ENCODE measurements at places on chromosomes 1 and 21.

- no peaks in the 10 kb centered on the region for H3K27me3 ChIP-seq
- H3K4me1 ChIP-seq: peaks cover 12% of the 10 kb centered on the region
- H3K4me3 ChIP-seq: peak overlapping the region; percentile 93
- DNase-seq: no peak
These were observed 940 bp upstream of the ATAD3A start for GRCh38 chr1:1510912-1511532.

GRCh38 chr1:102872526-102872925 is 235.8 kb downstream of the COL11A1 start:
- H3K36me3 ChIP-seq: peaks cover 2% of the 10 kb centered on the region
- no peak overlapping the region for H3K4me3 ChIP-seq
- no peak for DNase-seq
- no peaks in the 10 kb centered on the region for H3K4me1 ChIP-seq

DNA sequence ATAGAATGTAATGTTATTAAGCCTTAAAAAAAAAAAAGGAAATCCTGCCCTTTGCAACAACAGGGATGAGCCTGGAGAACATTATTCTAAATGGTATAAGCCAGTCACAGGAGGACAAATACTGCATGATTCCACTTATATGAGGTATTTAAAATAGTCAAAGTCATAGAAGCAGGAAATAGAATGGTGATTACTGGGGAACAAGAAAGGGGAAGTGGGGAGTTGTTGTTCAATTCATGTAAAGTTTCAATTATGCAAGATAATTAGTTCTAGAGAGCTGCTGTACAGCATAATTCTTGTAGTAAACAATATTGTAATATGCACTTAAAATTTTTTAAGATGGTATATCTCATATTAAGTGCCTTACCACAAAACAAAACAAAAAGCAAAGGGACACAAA is 13.2 kb downstream of the FCER1A start:
- no peak for DNase-seq
- H3K27ac ChIP-seq: no peak overlapping the region
- peaks cover 48% of the 10 kb centered on the region for H3K27me3 ChIP-seq
- H3K36me3 ChIP-seq: no peaks in the 10 kb centered on the region

GRCh38 chr1:92960395-92961130 is 699 bp downstream of the DIPK1A start:
- H3K4me1 ChIP-seq: peaks cover 42% of the 10 kb centered on the region
- DNase-seq: peak; percentile 64
- peaks cover 16% of the 10 kb centered on the region for H3K36me3 ChIP-seq
- peak overlapping the region; percentile 94 for H3K4me3 ChIP-seq
- H3K27me3 ChIP-seq: no peaks in the 10 kb centered on the region
- H3K27ac ChIP-seq: peak overlapping the region; percentile 96

DNA sequence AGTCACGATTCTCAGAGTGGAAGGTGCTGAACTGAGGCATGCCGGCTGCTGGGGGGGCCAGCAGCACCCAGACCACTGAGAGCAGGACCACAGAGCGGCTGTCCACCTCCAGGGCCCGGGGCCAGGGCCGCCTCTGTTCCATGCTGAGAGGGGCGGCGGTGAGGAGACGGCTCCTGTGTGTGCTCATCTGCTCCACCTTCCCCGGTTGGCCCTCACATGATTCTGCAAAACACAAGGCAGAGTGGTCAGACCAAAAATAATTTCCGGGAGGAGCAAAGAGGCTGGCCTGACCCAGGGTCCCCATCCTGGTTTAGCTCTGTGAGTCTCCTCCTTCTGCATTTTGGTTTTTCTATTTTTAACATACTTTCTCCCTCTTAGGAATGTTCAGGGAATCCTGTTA is 26.4 kb downstream of the PLXNA2 start:
- H3K4me1 ChIP-seq: no peaks in the 10 kb centered on the region
- peaks cover 9% of the 10 kb centered on the region for H3K27me3 ChIP-seq
- H3K27ac ChIP-seq: no peak overlapping the region
- H3K4me3 ChIP-seq: no peak overlapping the region

GRCh38 chr1:84348759-84349158 is 47.3 kb downstream of the SAMD13 start:
- no peak overlapping the region for H3K27ac ChIP-seq
- H3K4me1 ChIP-seq: no peaks in the 10 kb centered on the region
- H3K36me3 ChIP-seq: peaks cover 1% of the 10 kb centered on the region
- no peak overlapping the region for H3K4me3 ChIP-seq
- H3K27me3 ChIP-seq: peaks cover 20% of the 10 kb centered on the region

- H3K4me1 ChIP-seq: no peaks in the 10 kb centered on the region
- H3K4me3 ChIP-seq: no peak overlapping the region
- peaks cover 43% of the 10 kb centered on the region for H3K27me3 ChIP-seq
These were observed 14.4 kb upstream of the OR2T10 start for GRCh38 chr1:248611883-248612414.

DNA sequence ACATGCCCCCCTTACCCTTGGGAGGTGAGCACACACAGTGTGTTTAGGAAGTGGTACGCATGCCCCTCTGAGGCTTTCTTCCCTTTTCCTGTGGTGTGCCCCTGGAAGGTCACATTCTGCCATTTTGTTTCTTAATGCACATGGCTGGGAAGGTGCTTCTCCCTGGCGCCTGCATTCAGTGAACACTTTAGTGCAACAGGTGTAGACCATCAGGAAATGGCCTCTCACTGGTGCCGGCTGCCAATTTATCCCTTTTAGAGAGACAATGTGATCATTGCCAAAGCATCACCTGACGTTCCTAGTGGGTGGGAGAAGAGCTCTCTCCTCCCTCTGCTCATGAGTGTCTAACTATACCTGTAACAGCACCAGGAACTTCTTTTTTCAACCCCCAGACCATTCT is 51.8 kb upstream of the PDE9A start:
- no peak overlapping the region for H3K4me3 ChIP-seq
- no peaks in the 10 kb centered on the region for H3K4me1 ChIP-seq
- DNase-seq: no peak
- H3K27me3 ChIP-seq: peaks cover 70% of the 10 kb centered on the region
- H3K36me3 ChIP-seq: peaks cover 2% of the 10 kb centered on the region

DNA sequence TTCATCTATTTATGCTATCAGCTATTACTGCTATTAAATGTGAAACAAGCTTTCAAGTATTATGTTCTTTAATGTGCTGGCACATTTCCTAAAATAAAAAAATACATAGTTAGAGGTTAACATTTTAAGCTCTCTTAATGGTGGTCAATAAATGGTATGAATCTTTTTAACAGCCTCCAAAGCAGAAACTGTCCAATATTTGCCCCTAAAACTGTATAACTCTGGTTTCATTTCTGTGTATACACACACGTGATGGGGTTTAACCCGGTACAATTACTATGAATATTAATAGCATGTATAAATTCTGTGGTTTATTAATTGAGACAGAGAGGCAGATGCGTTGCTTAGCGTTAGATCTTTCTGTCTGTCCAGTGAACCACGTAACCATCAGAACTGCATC is 2.2 kb downstream of the ESRRG start:
- H3K36me3 ChIP-seq: no peaks in the 10 kb centered on the region
- H3K4me3 ChIP-seq: no peak overlapping the region
- H3K27me3 ChIP-seq: no peaks in the 10 kb centered on the region

GRCh38 chr1:5645135-5645399 is 347.2 kb downstream of the NPHP4 start:
- peaks cover 2% of the 10 kb centered on the region for H3K36me3 ChIP-seq
- no peak overlapping the region for H3K4me3 ChIP-seq
- no peak for DNase-seq
- peaks cover 37% of the 10 kb centered on the region for H3K27me3 ChIP-seq

- no peak for DNase-seq
- H3K27me3 ChIP-seq: no peaks in the 10 kb centered on the region
- H3K27ac ChIP-seq: no peak overlapping the region
- no peak overlapping the region for H3K4me3 ChIP-seq
- H3K36me3 ChIP-seq: peaks cover 3% of the 10 kb centered on the region
These were observed 5.3 kb upstream of the ADARB1 start for GRCh38 chr21:45069085-45069484.

- no peak for DNase-seq
- H3K36me3 ChIP-seq: peaks cover 2% of the 10 kb centered on the region
- no peak overlapping the region for H3K4me3 ChIP-seq
- H3K27me3 ChIP-seq: no peaks in the 10 kb centered on the region
- peak overlapping the region; percentile 38 for H3K27ac ChIP-seq
These were observed 63.1 kb upstream of the MUTYH start for GRCh38 chr1:45403298-45403697.

- peaks cover 6% of the 10 kb centered on the region for H3K36me3 ChIP-seq
- H3K4me1 ChIP-seq: peaks cover 25% of the 10 kb centered on the region
These were observed 7.3 kb downstream of the RNU1-2 start for GRCh38 chr1:16903054-16903453.

- no peak for DNase-seq
- H3K4me3 ChIP-seq: no peak overlapping the region
- peaks cover 10% of the 10 kb centered on the region for H3K36me3 ChIP-seq
- H3K27ac ChIP-seq: no peak overlapping the region
- peaks cover 8% of the 10 kb centered on the region for H3K27me3 ChIP-seq
These were observed 12.3 kb upstream of the IL22RA1 start for GRCh38 chr1:24155011-24155782.

Data from central memory CD8-positive, alpha-beta T cell (primary cell).